ENCODE measurements at places on chromosomes 7 and 10.

- no peak for DNase-seq
Observed at GRCh38 chr10:93150289-93150688, 76.6 kb downstream of the CYP26A1 start.

- DNase-seq, result no peak
Observed at GRCh38 chr7:39144420-39144819, 166.7 kb downstream of the POU6F2 start.

GRCh38 chr10:26890956-26891355, 30.2 kb upstream of the ABI1 start:
- no peak for DNase-seq

- DNase-seq, result no peak
Observed at GRCh38 chr10:75058161-75058560, 53.3 kb upstream of the SAMD8 start.

- DNase-seq, result no peak
Observed at GRCh38 chr7:128129224-128129864, 98.1 kb upstream of the LRRC4 start.

Measured in stimulated activated CD4-positive, alpha-beta T cell treated with anti-CD3 and anti-CD28 coated beads, TNF-alpha, amount 100 ng/mL, for 1 hour (primary cell).